ENCODE measurements at places on chromosomes 1 and 21.
A peak's percentile ranks its signal among the peaks of the same experiment; 100 is the strongest.

DNA sequence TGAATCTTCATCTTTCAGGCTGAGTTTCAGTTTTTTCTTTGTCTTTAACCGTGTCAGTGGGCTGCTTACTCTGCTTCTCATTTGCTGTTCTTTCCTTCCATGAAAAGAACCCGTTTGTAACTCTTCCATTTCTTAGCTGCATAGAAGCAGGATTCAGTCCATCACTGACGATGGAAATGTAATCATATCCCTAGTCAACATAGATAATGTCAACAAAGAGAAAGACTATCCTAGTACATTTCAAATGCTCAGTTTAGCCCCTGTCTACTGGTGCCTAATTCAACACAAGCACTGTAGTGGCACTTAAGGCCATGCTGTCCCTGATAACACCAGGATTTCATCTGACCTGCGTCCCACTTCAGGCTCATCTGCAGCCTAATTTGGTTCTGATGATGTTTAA is 376 bp downstream of the GBP1 start:
- no peak for DNase-seq

DNA sequence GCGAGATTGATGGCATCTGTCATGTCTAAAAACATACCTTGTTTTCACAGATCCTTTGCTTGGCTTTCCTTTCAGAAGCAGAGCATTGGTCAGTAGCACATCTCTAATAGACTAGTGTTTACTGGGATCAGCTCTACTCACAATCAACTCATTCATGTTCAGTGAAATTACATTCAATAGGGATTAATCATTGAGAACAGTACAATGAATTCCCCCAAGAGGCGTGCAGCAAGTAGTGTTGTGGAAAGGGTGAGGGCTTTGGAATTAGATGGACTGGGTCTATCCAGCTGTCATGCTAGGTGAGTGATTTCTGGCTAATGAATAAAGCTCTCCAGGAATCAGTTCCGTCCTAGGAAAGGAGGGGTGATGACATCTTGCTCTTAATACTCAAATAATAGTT is 155.2 kb upstream of the COA6 start:
- DNase-seq = no peak

- peak; percentile 73 for DNase-seq
Observed at GRCh38 chr1:180503280-180503862, 994 bp upstream of the ACBD6 start.

GRCh38 chr1:232624546-232625281 is 5.2 kb downstream of the SIPA1L2 start:
- DNase-seq = no peak

DNA sequence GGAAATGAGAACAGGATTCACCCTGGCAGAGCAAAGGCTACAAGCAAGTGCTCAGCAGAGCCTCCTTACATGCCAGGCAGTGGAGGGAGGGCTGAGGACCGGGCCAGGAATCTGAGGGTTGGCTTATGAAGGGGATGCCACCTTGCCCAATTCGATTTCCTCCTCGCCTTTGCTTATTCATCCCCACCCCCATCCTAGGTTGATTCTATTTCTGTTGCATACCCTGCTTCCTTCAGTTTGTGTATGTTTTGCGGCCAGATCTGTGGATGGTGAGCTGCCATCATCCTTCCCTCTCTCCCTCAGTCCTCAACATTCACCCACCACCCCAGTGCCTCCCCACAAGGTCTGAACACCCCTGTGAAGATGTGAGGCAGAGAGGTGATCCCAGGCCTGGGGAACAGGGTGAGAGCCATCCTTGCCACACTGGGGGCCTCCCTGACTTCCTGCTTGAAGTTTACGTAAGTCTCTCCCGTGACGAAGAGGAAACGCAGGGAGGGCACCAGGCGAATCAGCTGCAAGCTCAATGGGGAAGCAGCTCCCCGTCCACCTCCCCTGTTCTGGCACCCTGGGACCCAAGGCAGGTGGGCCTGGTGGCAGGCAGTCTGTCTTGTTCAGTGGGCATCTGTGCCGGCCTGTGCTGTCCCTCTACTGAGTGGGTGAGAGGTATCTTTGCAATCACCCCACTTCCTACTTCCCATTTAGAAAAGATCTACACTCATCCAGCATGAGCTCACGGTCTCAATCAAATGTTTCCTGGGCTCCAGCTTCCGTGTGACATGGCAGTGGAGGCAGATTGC is 50.6 kb upstream of the CNTN2 start:
- peak; percentile 42 for DNase-seq

- DNase-seq = peak; percentile 59
Observed at GRCh38 chr1:200154069-200154767, 126.7 kb downstream of the NR5A2 start.

DNA sequence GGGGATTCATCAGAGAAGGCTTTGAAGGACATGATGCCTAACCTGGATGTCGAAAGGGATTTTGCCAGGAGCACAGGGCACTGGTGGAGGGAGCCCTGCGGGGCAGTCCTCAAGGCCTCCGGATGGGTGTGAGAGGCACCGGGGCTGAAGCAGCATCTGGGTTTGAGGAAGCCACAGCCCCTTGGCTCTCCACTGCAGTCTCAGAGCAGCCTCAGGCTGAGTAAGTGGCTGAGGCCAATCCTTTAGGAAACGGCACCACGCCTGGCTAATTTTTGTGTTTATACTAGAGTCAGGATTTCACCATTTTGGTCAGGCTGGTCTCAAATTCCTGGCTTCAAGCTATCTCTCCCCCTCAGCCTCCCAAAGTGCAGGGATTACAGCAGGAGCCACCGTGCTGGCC is 12.0 kb downstream of the ERVH48-1 start:
- DNase-seq = no peak

- no peak for DNase-seq
Observed at GRCh38 chr1:53448241-53448841, 10.9 kb upstream of the DMRTB1 start.

GRCh38 chr1:39406533-39407450 is 84.6 kb upstream of the BMP8A start:
- no peak for DNase-seq

DNA sequence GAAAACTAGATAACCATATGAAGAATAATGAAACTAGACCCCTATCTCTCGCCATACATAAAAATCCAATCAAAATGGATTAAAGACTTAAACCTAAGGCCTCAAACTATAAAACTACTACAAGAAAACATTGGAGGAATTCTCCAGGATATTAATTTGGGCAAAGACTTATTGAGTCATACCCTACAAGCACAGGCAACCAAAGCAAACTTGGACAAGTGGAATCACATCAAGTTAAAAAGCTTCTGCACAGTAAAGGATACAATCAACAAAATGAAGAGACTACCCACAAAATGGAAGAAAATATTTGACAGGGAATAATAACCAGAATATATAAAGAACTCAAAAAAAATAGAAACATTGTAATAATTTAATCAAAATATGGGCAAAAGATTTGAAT is 505.4 kb downstream of the KCNT2 start:
- DNase-seq = no peak

DNA sequence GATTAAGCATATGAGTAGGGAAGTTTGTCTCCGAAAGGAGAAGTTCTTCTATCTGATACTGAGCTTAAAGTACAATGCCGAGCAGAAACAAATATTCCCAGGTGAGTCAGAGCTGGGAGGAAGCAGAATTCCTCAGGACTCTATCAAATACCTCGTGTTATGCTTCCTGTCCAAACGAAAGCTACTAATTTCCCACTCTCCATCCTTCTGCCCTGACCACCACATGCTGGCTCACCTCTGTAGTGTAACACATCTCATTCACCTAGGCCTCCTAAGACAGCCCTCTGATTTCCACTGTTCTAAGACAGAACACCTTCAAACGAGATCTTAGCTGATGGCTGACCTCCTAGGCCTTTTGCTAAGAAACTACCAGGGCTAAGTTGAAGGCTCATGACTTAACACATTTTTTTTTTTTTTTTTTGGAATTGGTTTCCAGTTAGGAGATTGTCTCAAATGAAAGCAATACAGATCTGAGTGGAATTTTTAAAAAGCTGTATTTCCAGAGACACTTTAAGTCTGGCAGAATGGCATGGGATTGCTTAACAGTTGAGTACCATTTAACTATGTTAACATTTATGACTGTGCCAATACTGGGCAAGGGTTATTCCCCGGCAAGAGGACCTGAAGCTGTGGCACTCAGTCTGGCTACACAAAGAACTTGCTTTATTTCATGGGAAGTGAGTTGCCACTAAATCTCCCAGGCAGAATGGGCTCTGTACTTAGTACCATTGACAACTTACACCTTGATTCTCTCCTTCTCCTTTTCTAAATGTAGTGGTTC is 583.4 kb downstream of the DPYD start:
- DNase-seq = no peak

GRCh38 chr1:241998412-241998921 is 431 bp downstream of the MAP1LC3C start:
- no peak for DNase-seq

GRCh38 chr1:51523931-51524330 is 4.9 kb upstream of the EPS15 start:
- no peak for DNase-seq

GRCh38 chr1:186785503-186785902 is 43.2 kb upstream of the PLA2G4A start:
- peak; percentile 8 for DNase-seq

DNA sequence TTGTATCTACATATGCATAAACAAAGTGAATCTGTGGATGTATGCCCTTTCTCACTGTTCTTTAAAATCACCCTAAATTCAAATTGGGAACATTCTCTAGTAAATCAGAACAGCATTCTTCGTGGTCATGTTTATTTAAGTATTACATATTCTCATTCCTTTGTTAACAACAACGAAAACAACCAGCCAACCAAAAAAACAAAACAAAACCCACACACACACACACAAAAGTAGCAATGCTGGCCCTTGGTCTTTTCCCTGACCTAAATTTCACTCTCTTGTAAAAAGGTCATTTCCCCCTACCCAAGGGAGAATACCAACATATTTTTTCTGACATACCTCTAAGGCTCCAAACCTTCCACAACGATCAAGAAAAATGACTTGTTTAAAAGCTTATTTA is 102.6 kb downstream of the NRIP1 start:
- DNase-seq = no peak

DNA sequence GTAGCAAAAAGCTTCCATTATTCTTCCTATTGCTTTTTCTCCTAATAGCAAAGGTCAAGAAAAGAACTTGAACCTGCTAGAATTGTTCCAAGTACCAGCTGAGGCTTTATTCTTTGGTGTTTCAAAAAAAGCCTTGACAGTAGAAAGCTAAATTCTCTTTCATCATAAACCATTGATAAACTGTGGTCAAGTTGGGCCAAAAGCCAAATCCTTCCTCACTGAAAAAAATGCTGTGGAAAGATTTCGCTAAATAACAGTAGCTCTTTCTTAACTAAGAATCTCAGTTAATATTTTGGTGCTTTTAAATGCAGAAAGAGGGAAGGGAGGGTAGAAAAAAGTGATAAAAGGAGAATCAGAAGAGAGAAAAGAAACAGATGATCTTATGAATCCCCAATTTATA is 14.0 kb upstream of the JAM2 start:
- DNase-seq = no peak

DNA sequence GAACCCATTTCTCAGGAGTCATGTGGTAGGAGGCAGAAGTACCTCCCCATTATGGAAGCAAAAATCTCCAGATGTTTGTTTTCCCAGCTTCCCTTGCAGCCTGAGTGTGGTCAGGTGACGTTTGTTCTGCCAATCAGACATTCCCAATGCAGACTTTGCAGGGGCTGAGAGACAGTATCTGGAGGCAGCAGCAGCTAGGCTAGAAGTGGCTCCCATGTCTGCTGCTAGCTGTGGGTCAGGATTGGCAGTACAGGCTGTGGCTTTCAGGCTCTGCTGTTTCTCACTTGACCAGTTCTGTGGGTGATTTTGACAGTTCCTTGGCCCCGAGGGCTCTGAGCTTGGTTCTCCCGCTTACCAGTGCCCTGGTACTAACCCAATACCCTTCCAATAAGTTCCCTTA is 58.6 kb upstream of the NBPF3 start:
- DNase-seq = no peak

DNA sequence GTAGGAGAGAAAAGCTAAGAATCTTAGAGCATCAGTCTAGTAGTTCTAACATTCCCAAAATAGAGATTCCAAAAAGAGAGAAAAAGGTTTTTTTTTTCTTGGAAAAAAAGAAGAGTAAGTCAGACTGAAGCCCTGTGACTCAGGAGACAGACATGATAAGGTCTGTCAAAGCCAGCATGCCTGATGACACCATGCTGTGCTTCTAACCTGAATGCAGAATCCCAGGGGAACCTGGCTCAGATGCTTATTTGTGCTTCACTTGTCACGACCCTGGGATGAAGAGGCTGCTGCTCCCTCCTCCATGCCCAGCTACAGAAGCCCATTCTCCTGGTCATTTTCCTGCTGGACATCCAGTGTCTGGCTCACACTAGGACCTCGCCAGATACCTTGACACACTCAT is 44.3 kb downstream of the ERICH3 start:
- DNase-seq = no peak

DNA sequence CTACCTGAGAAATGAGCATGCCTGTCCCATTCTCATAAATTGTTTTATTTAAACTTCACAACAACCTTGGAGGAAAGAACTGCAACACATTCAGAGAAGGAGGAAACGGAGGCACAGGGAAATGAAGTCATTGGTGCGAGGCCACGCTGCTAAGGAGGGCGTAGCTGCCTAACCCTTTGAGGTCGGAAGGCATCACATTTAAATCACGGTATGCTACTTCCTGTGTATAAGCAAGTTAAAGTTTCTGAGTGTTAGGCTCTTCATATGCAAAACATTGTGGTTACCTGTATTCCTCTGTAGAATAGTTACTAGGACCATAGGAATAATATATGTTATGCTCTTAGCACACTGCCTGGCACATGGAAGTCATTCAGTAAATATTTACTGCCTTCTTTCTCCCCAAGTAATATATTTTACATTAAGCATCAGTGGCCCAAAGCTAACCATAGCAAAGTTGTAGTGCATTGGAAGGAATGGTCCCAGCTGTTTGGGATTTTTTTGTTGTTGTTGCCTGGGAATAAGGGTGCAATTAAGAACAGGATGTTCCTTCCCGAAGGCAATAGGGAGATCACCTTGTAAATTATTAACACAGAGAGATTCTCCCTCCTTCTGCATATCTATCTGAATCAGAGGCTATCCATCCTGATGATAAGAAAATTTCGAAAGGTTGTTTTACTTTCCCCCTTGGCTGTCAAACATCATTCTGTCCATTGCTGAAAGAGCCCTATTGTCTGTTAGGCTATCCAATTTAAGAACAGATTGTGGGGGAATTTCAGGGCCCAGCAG is 192.2 kb upstream of the C8B start:
- no peak for DNase-seq

- DNase-seq = no peak
Observed at GRCh38 chr1:94592571-94592920, 51.0 kb upstream of the F3 start.

- DNase-seq = no peak
Observed at GRCh38 chr1:41672641-41673361, 188.3 kb upstream of the EDN2 start.

GRCh38 chr1:2503554-2504224 is 22.7 kb downstream of the PANK4 start:
- DNase-seq = no peak

DNA sequence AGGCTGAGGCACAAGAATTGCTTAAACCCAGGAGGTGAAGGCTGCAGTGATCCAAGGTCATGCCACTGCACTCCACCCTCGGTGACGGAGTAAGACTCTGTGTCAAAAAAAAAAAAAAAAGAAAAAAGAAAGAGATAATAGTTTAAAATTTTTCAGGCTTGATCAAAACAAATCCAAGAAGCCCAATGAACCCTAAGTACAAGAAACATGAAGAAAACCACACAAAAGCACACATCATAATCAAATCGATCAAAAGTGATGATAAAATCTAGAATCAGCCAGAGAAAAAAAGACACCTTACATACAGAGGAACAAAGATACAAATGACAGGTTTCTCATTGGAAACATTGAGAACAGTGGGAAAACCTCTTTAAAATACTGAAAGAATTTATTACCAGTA is 31.5 kb downstream of the LDLRAD1 start:
- no peak for DNase-seq
